COLO829 (cell line): ENCODE measurements at places on chromosomes 4 and X.

- DNase-seq: no peak
These were observed 2.1 kb downstream of the MND1 start for GRCh38 chr4:153346563-153346962.

DNA sequence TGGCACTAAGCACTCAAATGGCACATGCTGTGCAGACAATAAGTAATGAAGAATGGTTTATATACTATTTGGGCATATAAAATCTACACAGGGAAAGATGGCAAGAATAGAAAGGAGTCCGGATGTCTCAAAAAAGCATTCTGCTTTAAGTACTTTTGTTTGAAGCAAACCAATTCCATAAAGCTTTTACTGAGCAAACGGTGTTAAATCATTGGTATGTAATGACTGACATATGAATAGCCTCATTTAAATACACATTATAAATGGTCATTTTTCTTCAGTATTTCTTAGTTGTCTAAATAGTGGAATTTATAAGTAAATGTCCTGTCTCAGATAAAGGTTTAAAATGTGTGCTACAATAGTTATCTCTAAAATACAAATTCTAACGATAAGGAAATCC lies 6.0 kb downstream of the FBXO8 start:
- DNase-seq: no peak

- DNase-seq: no peak
These were observed 3.0 kb upstream of the APBB2 start for GRCh38 chr4:41217374-41217773.

GRCh38 chrX:139881130-139881529 lies 51.7 kb downstream of the ATP11C start:
- no peak for DNase-seq

DNA sequence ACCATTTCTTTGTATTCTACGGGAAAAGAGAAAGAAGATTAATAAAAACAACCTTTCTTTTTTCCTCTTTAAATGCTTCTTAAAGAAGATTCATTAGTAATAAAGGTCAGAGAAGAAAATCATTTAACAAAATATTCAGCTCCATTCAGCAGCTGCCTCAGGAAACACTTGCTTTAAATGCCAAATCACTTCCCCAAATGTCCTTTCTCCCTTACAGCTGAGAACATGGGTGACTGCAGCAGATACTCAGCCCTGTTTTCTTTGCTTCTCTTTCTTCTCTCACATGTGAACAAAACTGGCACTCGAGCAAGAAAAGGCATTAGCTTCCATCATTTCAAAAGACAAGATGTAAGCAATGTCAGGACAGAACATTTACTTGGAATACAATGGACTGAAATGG lies 120.2 kb downstream of the INPP4B start:
- no peak for DNase-seq

DNA sequence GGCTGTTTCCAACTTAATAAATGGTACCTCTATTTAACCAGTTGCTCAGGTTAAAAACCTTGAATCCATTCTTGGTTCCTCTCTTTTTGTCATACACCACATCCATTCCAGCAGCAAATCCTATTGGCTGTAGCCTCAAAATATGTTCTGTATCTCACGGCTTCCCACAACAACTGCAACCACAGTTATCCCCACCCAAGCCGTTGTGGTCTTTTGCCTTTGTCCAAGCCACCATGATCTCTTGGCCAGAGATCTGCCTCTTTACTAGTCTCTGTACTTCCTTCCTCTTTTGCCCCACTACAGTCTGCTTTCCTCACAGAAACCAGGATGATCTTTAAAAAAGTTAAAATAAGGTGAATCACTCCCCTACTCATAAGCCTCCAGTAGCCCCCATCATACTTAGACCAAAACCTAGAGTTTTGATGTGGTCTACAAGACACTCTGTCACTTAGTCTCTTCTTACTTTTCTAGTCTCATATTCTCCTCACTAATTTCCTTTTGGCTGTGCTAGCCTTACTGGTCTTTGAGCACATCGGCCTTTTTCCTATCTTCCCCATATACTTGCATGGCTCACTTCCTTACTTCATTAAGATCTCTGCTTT lies 10.3 kb downstream of the MAOA start:
- no peak for DNase-seq

GRCh38 chr4:7867701-7868435 lies 71.8 kb downstream of the AFAP1 start:
- DNase-seq: no peak
